ENCODE measurements at places on chromosomes 2 and 18. TPM values are rescaled to one million over a fixed set of nuclear protein-coding genes. Genes with fewer than 3 reads are reported as not detected.

FABP1 gene
- total RNA-seq, result not detected

HOXD13 gene
- 3.8 TPM for total RNA-seq

GRB14 gene
- total RNA-seq, result not detected

PTPRN gene
- total RNA-seq, result 50.5 TPM

DNA sequence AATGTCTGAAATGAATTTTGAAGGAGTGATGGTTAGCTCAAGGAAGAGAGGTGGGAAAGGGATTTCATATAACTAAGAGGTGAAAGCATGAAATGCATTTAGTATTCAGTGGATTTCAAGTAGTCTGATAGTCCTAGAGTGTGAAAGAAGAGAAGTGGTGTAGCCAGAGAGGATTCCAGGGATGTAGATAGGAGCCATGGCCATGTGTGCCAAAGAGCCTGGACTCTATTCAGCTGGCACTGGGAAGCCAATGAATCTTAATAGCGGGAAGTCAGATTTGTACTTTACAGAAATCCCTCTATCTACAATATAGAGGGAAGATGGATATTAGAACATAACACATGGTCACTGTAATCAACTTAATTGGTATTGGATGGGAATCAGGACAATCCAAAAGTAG lies 8.3 kb upstream of the BOLL start:
- no peaks in the 10 kb centered on the region for H3K27me3 ChIP-seq
- H3K27ac ChIP-seq, result no peak overlapping the region
- H3K36me3 ChIP-seq, result no peaks in the 10 kb centered on the region

DNA sequence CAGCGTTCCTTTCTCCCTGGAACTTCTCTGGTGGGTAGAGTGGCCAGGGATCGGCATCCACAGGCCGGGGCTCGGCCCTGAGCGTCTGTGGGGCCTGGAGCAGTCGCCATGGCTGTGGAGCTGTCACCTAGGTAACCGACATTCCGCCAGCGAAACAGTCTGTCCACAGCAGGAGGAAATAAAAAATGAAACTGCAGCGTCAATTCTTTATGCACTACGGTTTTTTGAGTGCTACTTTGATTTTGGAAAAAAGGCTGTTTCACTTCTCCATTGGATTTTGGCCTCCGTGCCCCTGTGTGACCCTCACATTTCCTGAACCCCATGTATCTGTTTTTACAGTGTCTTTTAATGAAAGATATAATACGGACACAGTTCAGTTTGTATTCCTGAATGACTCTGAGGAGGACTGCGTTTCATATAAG lies 163.4 kb downstream of the LDLRAD4 start:
- DNase-seq, result peak; percentile 78
- peak overlapping the region; percentile 63 for H3K4me3 ChIP-seq
- H3K27ac ChIP-seq, result peak overlapping the region; percentile 79
- H3K27me3 ChIP-seq, result no peaks in the 10 kb centered on the region

GRCh38 chr2:160375802-160376469 lies 117.7 kb downstream of the RBMS1 start:
- no peaks in the 10 kb centered on the region for H3K27me3 ChIP-seq
- peak overlapping the region; percentile 88 for H3K27ac ChIP-seq
- no peaks in the 10 kb centered on the region for H3K36me3 ChIP-seq
- peaks cover 99% of the 10 kb centered on the region for H3K4me1 ChIP-seq

DNA sequence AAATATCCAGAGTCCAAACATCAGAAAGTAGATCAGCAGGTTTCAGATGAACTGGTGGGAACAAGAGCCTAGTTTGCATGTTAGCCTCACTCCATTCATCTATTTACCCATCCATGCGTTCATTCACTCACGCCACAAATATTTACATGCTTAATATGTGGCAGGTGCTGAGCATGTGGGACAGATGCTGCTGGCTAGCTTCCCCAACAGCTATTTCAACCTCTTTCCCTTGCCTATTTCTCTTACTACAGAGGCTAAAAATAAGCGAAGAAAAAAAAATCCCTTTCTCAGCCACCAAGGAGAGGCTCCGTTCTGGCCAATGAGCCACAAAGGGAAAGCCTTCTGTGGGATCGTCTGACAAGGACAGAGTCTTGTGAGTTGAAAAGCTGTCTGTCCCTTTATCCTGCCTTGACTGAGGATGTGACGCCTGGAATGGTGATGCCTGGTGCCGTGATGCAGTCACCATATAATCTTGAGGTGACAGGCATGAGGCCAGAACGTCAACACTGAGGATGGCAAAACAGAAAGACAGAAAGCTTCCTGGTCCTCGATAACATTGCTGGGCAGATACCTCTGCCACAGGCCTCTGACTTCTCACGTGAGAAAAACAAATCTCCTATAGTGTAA lies 78.2 kb downstream of the KCTD1 start:
- no peaks in the 10 kb centered on the region for H3K4me1 ChIP-seq
- no peak for DNase-seq
- peaks cover 1% of the 10 kb centered on the region for H3K36me3 ChIP-seq
- no peak overlapping the region for H3K4me3 ChIP-seq
- H3K27me3 ChIP-seq, result no peaks in the 10 kb centered on the region
- no peak overlapping the region for H3K27ac ChIP-seq

GRCh38 chr18:48994044-48994651 lies 43.4 kb upstream of the SMAD7 start:
- no peaks in the 10 kb centered on the region for H3K36me3 ChIP-seq
- no peak overlapping the region for H3K4me3 ChIP-seq
- peaks cover 56% of the 10 kb centered on the region for H3K4me1 ChIP-seq
- no peaks in the 10 kb centered on the region for H3K27me3 ChIP-seq

- H3K27me3 ChIP-seq, result peaks cover 33% of the 10 kb centered on the region
- DNase-seq, result no peak
Measured at GRCh38 chr2:238236571-238236970, 3.3 kb downstream of the HES6 start.
